Liver (tissue), 10 donors: ENCODE measurements at places on chromosomes 12 and 14. TPM values are rescaled to one million over a fixed set of nuclear protein-coding genes. Genes with fewer than 3 reads are reported as not detected.

- no peak for DNase-seq
- peaks cover 16% of the 10 kb centered on the region for H3K4me1 ChIP-seq
- peak overlapping the region; percentile 83 for H3K4me3 ChIP-seq
Observed at GRCh38 chr14:23284654-23285529, 1.0 kb downstream of the HOMEZ start.

GRCh38 chr14:41532255-41532654, 74.4 kb upstream of the LRFN5 start:
- H3K4me1 ChIP-seq: no peaks in the 10 kb centered on the region
- H3K4me3 ChIP-seq: no peak overlapping the region
- no peaks in the 10 kb centered on the region for H3K36me3 ChIP-seq
- DNase-seq: no peak
- no peaks in the 10 kb centered on the region for H3K27me3 ChIP-seq

DNA sequence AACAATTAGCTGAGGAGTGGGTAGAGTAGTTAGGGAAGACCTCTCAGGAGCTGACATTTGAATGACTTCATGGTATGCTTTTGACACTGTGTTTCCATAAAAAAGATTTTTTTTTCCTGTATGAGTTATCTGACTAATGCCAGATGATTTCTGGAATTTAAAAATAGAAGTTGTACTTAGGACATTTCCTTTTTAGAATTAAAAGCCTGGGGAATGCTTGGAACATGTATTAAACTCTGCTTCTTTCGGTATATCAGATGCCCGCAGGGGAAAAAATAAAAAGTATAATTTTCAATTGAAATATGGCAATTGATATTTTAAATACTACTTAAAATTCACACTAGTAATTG, 41.1 kb downstream of the BRMS1L start:
- no peaks in the 10 kb centered on the region for H3K27me3 ChIP-seq
- no peak for DNase-seq
- peaks cover 22% of the 10 kb centered on the region for H3K36me3 ChIP-seq

DNA sequence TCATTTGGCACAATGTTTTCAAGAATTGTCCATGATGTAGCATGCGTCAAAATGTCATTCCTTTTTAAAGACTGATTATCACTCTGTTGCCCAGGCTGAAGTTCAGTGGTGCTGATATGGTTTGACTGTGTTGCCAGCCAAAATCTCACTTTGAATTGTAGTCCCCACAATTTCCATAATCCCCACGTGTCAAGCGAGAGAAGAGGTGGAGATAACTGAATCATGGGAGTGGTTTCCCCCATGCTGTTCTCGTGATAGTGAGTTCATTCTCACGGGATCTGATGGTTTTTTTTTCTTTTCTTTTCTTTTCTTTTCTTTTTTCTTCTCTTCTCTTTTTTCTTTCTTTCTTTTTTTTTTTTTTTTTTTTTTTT, 21.8 kb upstream of the LRRK2 start:
- no peak overlapping the region for H3K27ac ChIP-seq
- no peaks in the 10 kb centered on the region for H3K4me1 ChIP-seq
- H3K4me3 ChIP-seq: no peak overlapping the region
- no peaks in the 10 kb centered on the region for H3K27me3 ChIP-seq

DNA sequence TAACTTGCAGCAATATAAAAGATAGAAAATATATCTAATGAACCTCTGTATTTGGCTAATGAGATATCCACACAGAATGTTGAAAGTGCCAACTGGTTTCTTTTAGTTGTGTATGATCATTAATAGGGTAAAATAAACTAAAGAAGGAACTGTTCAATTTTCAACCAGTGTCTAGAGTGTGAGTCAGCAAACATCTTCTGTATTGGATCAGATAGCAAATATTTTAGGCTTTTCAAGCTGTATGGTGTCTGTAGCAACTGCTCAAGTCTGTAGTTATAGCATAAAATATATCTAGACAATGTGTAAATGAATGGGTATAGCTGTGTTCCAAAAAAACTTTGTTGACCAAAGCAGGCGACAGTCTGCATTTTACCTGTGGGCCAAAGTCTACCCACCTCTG, 23.5 kb upstream of the NOVA1 start:
- no peaks in the 10 kb centered on the region for H3K4me1 ChIP-seq
- no peak overlapping the region for H3K4me3 ChIP-seq
- H3K27me3 ChIP-seq: no peaks in the 10 kb centered on the region
- no peak for DNase-seq
- H3K36me3 ChIP-seq: no peaks in the 10 kb centered on the region
- no peak overlapping the region for H3K27ac ChIP-seq

The DAO gene
- 28.3 TPM for total RNA-seq
